ENCODE measurements at places on chromosomes 6 and 20. TPM values are rescaled to one million over a fixed set of nuclear protein-coding genes. Genes with fewer than 3 reads are reported as not detected.

- no peaks in the 10 kb centered on the region for H3K27me3 ChIP-seq
- H3K36me3 ChIP-seq = no peaks in the 10 kb centered on the region
- no peaks in the 10 kb centered on the region for H3K4me1 ChIP-seq
- H3K4me3 ChIP-seq = no peak overlapping the region
- peak; percentile 45 for DNase-seq
- H3K27ac ChIP-seq = no peak overlapping the region
These were observed 434.2 kb downstream of the NKAIN2 start for GRCh38 chr6:124237911-124238310.

- no peaks in the 10 kb centered on the region for H3K36me3 ChIP-seq
- H3K27me3 ChIP-seq = no peaks in the 10 kb centered on the region
- no peak for DNase-seq
- no peaks in the 10 kb centered on the region for H3K4me1 ChIP-seq
These were observed 59.4 kb upstream of the DOK5 start for GRCh38 chr20:54415967-54416366.

- H3K4me3 ChIP-seq = no peak overlapping the region
- H3K36me3 ChIP-seq = no peaks in the 10 kb centered on the region
- H3K27me3 ChIP-seq = no peaks in the 10 kb centered on the region
- peaks cover 16% of the 10 kb centered on the region for H3K4me1 ChIP-seq
- DNase-seq = no peak
These were observed 60.3 kb downstream of the FOXC1 start for GRCh38 chr6:1669996-1670395.

KCNK16 gene
- not detected for total RNA-seq

- peak overlapping the region; percentile 78 for H3K27ac ChIP-seq
- H3K36me3 ChIP-seq = no peaks in the 10 kb centered on the region
- peaks cover 29% of the 10 kb centered on the region for H3K4me1 ChIP-seq
- peak; percentile 93 for DNase-seq
- H3K27me3 ChIP-seq = no peaks in the 10 kb centered on the region
- no peak overlapping the region for H3K4me3 ChIP-seq
These were observed 95.5 kb downstream of the THBS2 start for GRCh38 chr6:169158174-169158573.

- peaks cover 11% of the 10 kb centered on the region for H3K36me3 ChIP-seq
- no peak for DNase-seq
- H3K27me3 ChIP-seq = no peaks in the 10 kb centered on the region
- H3K4me1 ChIP-seq = no peaks in the 10 kb centered on the region
- H3K27ac ChIP-seq = no peak overlapping the region
- H3K4me3 ChIP-seq = no peak overlapping the region
These were observed 122.0 kb downstream of the AGPAT4 start for GRCh38 chr6:161151660-161152526.

KCNQ5 gene
- total RNA-seq = 8.5 TPM

OR11A1 gene
- not detected for total RNA-seq

TREML2 gene
- total RNA-seq = not detected

- DNase-seq = no peak
- H3K4me3 ChIP-seq = no peak overlapping the region
- no peaks in the 10 kb centered on the region for H3K27me3 ChIP-seq
- no peaks in the 10 kb centered on the region for H3K36me3 ChIP-seq
These were observed 79.5 kb upstream of the ISM1 start for GRCh38 chr20:13141546-13141945.

PLN gene
- total RNA-seq = 0.36 TPM

GRCh38 chr6:165937564-165938358 lies 229.9 kb downstream of the TBXT start:
- H3K27ac ChIP-seq = no peak overlapping the region
- no peaks in the 10 kb centered on the region for H3K27me3 ChIP-seq
- H3K4me3 ChIP-seq = no peak overlapping the region
- H3K36me3 ChIP-seq = no peaks in the 10 kb centered on the region
- no peak for DNase-seq

RAET1G gene
- 1.5 TPM for total RNA-seq

TM9SF4 gene
- 46.9 TPM for total RNA-seq

SLPI gene
- 2.1 TPM for total RNA-seq

DNA sequence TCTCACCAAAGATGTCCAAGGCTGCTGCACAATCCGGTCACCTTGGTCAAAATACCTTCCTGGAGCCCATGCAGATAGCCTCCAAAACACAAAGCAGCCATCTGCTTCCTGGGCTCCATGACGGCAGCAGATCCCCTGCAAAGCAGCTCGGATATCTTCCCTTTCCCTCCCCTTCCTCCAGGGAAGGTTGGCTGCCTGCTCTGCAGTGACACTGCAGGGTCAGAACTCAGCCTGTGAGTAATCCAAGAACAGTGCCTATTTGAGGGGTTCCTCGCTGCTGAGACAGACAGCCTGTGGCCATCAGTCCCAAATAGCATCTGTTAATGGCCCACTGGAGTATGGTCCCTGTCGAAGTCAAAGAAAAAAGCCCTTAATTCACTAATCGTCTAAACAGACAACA lies 270.8 kb downstream of the PREX1 start:
- H3K27ac ChIP-seq = no peak overlapping the region
- no peak overlapping the region for H3K4me3 ChIP-seq
- no peak for DNase-seq
- no peaks in the 10 kb centered on the region for H3K4me1 ChIP-seq

DNA sequence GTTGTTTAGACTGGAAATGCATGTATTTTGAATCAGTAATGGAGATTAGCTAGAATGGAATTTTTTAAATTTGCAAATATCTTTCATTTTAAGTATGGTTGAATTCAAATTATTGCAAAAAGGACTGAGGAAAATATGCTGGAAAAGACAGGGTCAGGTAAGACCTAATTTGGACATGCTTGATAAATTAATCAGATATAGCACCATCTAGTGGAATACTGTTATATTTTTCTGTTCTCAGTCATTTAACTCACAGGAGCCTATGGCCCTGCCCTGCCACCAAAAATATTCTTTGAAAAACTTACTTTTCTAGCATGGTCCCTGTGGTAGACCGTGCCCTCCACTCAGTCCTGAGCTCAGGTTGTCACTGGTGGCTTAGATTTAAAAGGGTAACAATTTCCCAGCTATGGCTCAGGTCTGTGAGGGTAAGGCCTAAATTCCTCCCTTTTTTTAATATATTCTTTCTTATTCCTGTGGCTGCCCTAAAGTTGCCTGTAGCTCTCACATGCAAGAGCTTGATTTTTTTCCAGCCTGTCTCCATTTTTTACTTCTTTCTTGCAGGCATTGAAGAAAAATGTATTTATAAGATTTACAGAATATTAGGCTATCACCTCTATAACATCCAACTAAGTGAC lies 25.3 kb upstream of the KIAA1586 start:
- no peaks in the 10 kb centered on the region for H3K4me1 ChIP-seq
- no peak overlapping the region for H3K27ac ChIP-seq
- no peak overlapping the region for H3K4me3 ChIP-seq
- H3K27me3 ChIP-seq = no peaks in the 10 kb centered on the region
- no peak for DNase-seq

DNA sequence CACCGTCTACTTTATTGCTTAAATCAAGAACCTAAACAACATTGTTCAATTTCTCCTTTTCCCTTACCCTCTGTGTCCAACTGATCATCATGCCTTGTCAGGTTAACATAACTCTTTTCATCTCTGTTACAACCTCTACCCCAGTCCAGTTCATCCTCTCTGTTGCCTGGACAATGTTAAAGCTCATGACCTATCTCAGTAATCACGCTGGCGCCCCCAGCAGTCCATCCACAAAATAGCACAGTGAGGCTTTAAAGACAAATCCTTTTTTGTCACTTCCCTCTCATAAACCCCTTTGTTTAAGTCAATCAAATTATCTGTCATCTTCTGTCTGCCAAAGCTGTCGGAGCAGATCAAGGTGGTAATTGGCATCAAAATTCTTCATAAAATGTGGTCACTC lies 140.1 kb downstream of the QKI start:
- no peak overlapping the region for H3K27ac ChIP-seq
- H3K36me3 ChIP-seq = peaks cover 6% of the 10 kb centered on the region
- peak; percentile 78 for DNase-seq
- no peaks in the 10 kb centered on the region for H3K4me1 ChIP-seq
- H3K27me3 ChIP-seq = no peaks in the 10 kb centered on the region
- no peak overlapping the region for H3K4me3 ChIP-seq

DNA sequence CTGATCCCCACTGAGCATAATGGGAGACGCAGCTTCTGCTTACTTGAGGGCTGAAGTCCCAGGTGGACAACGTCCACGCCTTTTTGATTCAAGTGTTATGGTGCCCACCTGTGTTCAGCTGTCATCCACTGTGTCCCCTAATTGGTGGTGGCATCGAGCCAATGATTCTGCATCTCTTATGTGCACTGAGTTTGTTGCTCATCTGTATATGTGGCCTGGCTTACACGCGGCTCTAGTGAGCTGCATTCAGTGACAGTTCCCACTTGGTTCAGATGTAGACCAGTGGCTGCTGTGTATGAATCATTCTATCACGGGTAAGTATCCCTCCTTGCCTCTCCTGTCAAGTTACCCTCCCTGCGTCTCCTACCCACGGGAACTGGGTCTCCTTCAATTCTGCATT lies 131.2 kb upstream of the CLDN20 start:
- H3K4me3 ChIP-seq = no peak overlapping the region
- H3K27ac ChIP-seq = no peak overlapping the region
- no peaks in the 10 kb centered on the region for H3K27me3 ChIP-seq
- peaks cover 11% of the 10 kb centered on the region for H3K36me3 ChIP-seq
- H3K4me1 ChIP-seq = peaks cover 8% of the 10 kb centered on the region

DNA sequence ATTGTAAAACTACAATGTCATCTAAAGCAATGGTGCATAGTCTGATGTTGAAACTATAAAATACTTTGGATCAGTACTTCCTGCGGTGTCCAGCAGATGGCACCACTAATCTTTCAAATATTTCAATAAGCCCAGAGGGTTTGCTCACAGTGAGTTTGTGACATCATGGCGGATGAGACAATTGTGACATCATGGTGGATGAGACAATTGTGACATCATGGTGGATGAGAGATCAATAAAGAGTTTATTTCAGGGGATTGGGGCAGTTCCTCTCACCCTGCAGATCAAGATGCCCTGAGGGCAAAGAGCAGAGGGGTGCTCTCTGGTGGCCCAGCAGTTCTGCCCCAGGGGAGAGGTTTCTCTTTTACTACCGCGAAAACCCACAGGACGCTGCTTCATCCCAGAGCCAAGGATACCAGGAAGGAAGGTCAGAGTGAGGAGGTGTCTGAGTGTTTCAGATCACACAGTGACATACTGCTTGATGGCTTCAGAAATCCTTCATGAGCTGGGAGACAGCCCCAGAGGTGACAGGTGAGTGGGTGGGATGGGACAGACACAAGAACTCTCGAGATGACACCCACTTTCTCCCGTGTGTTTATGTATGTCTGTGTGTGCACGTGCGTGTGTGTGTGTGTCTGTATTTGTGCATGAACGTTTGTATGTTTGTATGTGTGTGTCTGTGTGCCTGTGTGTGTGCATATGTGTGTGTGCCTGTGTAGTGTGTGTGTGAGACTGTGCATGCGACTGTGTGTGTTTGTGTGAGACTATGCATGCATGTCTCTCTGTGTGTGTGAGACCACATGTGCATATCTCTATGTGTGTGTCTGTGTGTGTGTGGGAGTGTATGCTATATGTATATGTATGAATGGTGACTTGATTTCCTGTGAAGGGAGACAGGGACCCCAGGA lies 7.3 kb upstream of the ULBP2 start:
- peak; percentile 73 for DNase-seq
- H3K4me3 ChIP-seq = no peak overlapping the region
- no peaks in the 10 kb centered on the region for H3K36me3 ChIP-seq
- H3K27me3 ChIP-seq = peaks cover 57% of the 10 kb centered on the region
- peaks cover 12% of the 10 kb centered on the region for H3K4me1 ChIP-seq
- no peak overlapping the region for H3K27ac ChIP-seq

DNA sequence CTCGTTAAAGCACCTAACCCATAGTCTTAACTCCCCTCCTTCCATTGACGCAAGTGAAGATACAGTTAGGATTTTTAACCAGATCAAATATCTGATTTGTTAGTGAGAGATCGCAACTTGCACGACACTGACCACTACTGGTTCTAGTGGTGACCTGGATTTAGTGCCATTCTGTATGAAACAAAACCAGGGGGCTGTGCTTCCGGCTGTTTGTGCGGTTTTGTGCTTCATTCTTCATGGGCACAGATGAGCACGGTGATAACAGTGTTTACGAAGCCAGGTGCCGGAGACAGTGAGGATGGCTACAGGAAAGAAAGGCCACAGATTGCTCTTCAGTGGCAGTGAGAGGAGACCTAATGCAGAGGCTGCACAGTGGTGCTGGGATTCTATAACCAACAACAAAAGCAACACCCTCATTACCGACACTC lies 75.5 kb downstream of the NOL4L start:
- no peaks in the 10 kb centered on the region for H3K4me1 ChIP-seq
- H3K4me3 ChIP-seq = no peak overlapping the region
- H3K27ac ChIP-seq = no peak overlapping the region
- H3K27me3 ChIP-seq = peaks cover 2% of the 10 kb centered on the region
- H3K36me3 ChIP-seq = no peaks in the 10 kb centered on the region

- H3K4me3 ChIP-seq = no peak overlapping the region
- no peaks in the 10 kb centered on the region for H3K27me3 ChIP-seq
- no peaks in the 10 kb centered on the region for H3K4me1 ChIP-seq
- no peaks in the 10 kb centered on the region for H3K36me3 ChIP-seq
- DNase-seq = no peak
These were observed 146.5 kb downstream of the SYCP2 start for GRCh38 chr20:59786801-59787537.

DNA sequence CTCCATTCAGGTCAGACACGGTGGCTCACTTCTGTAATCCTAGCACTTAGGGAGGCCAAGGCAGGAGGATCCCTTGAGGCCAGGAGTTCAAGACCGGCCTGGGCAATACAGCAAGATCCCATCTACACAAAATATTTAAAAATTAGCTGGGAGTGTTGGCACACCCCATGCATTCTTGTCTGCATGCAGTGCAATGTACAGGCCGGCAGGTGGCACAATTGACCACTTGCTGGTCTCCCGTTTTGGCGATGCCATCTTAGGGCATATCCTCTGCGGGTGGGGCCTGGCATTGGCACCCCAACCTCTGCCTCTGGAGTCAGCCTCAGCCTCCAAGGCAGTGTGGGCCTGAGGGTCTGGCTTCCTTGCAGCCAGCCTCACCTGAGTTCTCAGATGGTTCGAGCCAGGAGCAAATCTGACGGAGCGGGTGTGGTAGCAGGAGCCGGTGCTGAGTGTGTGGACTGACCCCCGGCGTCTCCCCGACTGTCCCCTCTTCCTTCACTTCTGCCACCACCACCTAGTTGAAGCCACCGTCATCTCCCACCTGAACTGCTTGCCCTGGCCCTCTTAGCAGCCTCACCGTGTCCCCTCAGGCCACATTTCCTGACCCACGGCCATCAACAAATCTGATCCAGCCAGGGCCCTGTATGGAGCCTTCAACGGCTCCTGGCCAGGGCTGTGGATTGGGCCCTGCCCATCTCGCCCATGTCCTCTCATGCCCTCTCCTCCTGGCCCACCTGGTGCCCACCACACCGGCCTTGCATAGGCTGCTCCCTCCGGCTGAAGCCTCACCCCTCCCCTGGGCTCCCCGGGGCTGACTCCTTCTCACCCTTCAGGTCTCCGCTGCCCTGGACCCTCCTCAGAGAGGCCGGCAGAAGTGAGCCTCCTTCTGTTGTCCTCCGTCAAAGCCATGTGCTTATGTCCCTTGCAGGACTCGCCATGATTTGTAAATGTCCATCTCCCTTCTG lies 44.0 kb downstream of the EFCAB8 start:
- DNase-seq = peak; percentile 97
- H3K4me3 ChIP-seq = no peak overlapping the region
- H3K4me1 ChIP-seq = no peaks in the 10 kb centered on the region
- H3K36me3 ChIP-seq = no peaks in the 10 kb centered on the region
- H3K27ac ChIP-seq = no peak overlapping the region
